ENCODE measurements at places on chromosomes 7 and 10.

- DNase-seq = no peak
Observed at GRCh38 chr7:100476101-100476780, 2.8 kb downstream of the TSC22D4 start.

DNA sequence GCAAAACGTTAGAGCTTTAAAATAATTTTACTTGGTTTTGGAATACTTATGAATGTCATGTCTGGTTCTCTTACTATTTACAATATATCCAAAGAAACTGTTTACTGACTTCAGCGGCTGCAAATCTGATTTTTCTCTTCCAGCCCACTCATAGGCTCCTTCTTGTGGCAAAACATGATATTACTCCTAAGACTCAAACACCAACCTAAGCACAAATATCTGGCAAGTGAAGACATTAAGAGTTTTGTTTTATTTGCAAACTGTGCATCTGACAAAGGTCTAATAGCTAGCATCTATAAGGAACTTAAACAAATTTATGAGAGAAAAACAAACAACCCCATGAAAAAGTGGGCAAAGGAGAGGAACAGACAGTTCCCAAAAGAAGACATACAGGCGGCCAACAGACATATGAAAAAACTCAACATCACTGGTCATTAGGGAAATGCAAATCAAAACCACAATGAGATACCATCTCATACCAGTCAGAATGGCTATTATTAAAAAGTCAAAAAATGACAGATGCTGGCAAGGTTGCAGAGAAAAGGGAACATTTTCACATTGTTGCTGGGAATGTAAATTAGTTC is 20.3 kb upstream of the GJC3 start:
- DNase-seq = no peak

DNA sequence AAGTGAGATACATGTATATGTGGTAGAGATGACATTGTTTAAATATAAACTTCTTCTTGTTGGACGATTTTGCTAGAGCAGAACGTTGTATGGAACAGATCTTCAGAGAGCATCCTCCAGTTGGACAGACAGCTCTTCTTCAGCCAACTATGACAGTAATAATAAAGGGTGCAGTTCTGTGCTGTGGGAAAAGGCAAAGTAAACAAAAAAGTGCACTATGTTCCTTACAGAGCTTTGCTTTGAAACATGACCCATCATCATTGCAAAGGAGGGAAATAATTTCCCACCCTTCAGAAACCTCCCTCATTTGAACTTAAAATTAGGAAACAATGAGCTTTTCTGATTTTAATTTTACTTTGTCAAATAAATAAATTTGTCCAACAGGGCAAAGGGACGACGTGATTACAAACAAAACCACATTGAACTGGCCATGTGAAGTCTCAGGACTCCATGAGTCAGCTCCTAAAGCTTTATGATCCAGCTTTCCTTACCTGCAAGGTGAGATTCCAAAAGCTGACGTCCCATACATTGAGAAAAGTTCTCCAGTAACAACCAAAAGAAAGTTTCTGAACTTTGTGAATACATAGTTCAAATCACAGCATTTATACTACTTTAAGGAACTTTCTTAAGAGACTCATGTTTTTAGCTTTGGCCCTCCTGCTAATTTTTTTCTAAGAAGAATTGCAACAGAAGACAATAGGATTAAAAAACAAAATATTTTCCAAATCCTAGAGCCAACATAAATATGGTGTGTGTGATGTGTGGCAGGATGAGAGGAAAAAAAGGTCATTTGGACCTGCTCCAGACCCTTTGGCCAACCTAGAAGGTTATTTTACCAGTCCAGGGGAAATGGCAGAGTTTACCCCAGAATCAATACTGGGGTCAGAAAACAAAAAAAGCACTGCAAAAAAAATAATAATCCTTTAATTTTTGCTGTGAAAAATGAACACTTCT is 565.4 kb upstream of the NRP1 start:
- no peak for DNase-seq

- DNase-seq = no peak
Observed at GRCh38 chr7:36651404-36651803, 72.9 kb downstream of the AOAH start.

DNA sequence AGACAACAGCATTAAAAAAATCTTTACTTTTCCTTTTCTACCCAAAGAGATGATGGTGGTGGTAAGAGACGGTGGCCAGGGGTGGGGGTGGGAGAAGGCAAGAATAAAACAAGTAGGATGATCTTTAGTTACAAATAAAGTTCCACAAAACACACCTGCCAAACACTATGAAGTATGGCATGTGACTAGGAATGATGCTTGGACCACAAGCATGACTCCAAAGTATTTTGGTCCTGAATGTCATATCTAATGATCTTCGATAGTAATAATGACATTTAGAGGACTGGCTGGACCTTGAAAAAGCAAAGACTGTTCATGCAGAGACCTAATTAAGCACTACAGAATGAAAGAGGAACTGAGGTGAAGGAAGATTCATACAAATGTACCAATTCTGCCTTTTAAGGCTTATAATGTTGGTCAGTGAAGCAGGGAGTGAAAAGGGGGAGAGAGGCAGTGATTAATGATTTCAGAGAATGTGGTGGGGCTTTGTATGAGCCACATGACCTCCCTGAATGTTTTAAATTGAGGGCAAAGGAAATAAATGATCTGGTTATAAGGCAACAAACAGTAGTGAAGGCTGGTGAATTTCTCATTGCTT is 29.6 kb upstream of the DKK1 start:
- DNase-seq = no peak
